ENCODE measurements at places on chromosomes 3 and 15. TPM values are rescaled to one million over a fixed set of nuclear protein-coding genes. Genes with fewer than 3 reads are reported as not detected.

DNA sequence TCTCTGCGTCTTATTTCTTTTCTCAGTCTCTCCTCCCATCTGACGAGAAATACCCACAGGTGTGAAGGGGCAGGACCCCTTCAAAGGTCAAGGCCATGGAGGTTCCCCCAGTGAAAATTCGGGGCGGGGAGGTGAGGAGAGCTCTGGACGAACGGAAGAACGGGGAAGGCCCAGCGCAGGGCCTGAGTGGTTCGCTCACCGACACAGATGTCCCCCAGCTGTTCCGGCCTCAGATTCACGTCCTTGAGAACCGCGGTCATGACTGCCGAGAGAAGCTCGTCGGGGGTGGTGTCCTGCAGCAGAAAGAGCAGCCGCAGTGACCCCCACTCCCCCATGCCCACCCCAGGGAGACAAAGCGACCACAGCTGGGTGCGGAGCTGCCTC lies 542 bp downstream of the ACAA1 start:
- DNase-seq = no peak

GRCh38 chr3:130250982-130251381 lies 94.5 kb upstream of the COL6A5 start:
- DNase-seq = no peak

DNA sequence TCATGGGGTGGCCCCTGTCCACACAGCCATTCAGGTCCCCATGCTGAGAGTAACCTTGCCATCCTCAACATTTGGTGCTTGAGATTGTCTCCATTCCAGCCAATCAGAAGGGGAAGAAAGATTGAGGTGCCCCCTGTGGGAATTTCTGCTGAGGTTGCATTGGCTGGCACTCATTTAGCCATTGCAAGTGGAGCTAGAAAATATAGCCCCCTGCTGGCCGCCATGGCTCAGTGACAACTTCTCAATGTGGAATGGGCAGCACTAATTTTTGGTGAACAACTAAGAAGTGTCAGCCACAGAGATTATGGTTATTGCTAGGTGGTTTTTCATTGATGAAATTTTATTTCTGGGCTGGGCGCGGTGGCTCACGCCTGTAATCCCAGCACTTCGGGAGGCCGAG lies 22.0 kb downstream of the COL6A6 start:
- DNase-seq = peak; percentile 52

GRCh38 chr3:53846134-53846850 lies at the start of the genes CHDH and IL17RB:
TSS of gene CHDH (minus strand) at chr3:53846419. CDS start at chr3:53824008, 22,411 bp downstream.
TSS of gene IL17RB (plus strand) at chr3:53846568. CDS start at chr3:53846589, 21 bp downstream.
- no peak for DNase-seq

The ASB14 gene
- not detected for total RNA-seq

GRCh38 chr15:63244399-63244798 lies 33.0 kb upstream of the APH1B start:
- peak; percentile 83 for DNase-seq

The SLC9A9 gene
- total RNA-seq = 3.9 TPM

GRCh38 chr3:127961124-127961523 lies 46.1 kb downstream of the KBTBD12 start:
- no peak for DNase-seq

DNA sequence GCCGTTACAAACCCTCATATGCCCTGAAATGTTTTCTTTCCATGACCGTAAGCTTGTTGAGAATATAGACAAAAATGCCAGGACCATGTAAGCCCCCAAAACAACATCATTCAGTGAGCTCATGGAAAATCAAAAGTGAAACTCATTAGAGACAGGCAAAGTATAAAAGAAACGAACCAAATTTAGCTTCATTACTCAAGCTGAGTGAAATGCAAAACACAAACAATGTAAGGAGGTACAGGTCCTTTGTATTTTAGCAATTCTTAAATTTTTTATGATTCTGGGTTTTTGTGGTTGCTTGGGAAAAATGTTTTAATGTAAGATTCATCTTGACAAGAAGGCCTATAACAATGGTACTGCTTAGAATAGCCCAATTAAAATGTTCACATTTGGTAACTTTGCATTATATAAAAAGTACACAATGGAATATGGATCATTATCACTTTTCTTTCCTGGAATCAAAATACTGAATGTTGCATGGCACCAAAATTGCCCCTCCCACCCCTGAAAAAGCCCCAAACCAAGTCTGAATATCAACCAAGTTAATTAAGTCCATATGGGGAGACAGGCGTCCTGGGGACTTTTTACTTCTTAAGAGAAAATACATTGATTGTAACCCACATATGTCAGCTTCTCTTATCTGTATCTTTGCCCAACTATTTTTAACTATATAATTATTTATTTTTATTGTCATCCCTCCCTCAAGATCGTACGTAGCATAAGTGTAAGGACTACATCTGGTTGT lies 247.7 kb upstream of the CDIN1 start:
- DNase-seq = no peak

The ATP13A5 gene
- total RNA-seq = not detected

The CCR2 gene
- total RNA-seq = not detected

DNA sequence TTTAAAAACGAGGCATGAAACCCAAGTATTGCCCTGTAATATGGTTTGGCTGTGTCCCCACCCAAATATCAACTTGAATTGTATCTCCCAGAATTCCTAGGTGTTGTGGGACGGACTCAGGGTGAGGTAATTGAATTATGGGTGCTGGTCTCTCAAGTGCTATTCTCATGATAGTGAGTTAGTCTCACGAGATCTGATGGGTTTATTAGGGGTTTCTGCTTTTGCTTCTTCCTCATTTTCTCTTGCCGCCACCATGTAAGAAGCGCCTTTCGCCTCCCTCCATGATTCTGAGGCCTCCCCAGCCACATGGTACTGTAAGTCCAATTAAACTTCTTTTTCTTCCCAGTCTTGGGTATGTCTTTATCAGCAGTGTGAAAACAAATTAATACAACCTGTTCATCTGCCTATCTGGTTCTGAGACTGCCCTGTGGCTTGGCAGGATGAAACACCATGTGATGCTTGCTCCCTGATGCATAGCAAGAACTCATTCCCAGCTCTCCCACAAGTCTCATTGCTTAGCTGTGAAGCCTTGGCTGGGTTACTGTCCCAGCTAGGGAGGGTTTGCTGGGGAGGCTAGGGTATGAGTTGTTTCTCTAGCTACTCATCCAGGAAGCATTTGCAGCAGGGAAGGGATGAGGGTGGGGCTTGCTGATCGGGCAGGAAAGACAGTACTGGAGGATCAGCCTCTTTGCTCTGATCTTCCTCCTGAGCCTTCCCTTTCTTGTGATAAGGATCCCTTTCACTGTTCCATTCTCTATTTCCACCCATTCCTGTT lies 3.7 kb upstream of the SQOR start:
- DNase-seq = no peak

GRCh38 chr15:47955021-47955420 lies 165.8 kb upstream of the SLC24A5 start:
- DNase-seq = no peak

DNA sequence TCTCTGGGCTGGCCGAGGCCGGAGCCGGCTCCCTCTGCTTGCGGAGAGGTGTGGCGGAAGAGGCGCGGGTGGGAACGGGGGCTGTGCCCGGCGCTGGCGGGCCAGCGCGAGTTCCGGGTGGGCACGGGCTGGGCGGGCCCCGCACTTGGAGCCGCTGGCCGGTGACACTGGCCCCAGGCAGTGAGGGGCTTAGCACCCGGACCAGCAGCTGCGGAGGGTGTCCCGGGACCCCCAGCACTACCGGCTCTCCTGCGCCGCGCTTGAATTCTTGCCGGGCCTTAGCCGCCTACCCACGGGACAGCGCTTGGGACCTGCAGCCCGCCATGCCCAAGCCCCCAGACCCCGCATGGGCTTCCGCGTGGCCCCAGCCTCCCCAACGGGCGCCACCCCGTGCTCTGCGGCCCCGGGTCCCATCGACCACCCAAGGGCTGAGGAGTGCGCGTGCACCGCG lies 736.3 kb upstream of the ARRDC4 start:
- no peak for DNase-seq

- DNase-seq = no peak
Observed at GRCh38 chr15:60683156-60683555, 204.2 kb upstream of the ICE2 start.

- DNase-seq = no peak
Observed at GRCh38 chr3:71629289-71629688, 45.8 kb upstream of the FOXP1 start.

- no peak for DNase-seq
Observed at GRCh38 chr15:92821491-92822116, 78.5 kb upstream of the CHD2 start.

DNA sequence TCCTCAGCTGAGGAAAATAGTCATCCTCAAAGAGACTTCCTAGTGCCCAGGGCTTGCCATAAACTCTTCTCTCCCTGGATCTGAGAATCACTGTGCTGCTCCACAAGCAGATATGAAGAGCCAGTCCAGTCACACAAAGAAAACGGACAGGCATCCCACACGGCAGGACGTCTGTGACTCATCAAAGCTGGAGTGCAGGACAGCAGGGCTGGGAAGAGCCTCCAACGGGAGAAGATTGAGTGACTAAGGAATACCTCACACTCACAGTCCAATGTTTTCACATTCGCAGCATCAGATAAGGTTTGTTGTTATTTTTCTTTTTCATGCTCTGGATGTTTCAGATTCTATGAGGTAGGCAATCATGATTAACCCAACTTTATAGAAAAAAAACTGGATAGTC lies 57.8 kb downstream of the NEK10 start:
- DNase-seq = no peak

The ZNF80 gene
- not detected for total RNA-seq

The KLHL18 gene
- total RNA-seq = 23.1 TPM

The GPR160 gene
- total RNA-seq = 1.8 TPM

DNA sequence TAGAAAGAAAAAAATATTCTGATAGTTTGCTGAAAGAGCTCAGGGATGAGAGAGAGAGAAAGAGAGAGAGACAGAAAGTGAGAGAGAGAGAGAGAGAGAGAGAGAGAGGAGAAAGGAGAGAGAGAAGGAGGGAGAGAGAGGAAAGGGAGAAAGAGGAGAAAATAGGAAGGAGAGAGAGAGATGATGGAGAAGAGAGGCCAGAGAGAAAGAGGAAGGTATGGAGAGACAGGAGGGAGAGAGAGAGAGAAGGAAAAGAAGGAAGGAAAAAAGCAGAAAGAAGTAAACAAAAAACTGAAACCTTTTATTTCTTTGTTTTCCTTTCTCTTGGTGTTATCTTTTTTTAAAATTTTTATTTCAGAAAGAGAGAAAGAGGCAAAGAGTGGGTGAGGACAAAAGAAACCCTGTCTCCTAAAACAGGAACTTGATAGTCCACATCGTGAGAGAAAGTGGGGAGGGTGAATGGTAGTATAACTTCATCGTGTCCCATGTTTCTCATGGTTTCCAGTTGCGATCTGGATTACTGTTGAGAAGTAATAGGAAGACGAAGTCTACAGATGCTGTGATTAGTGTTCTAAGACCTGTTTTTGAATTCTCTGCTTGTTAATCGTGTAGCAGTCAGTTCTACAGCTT lies 279.7 kb downstream of the LPP start:
- DNase-seq = no peak

- peak; percentile 62 for DNase-seq
Observed at GRCh38 chr15:55799291-55800212, 56.6 kb upstream of the PRTG start.

GRCh38 chr3:87367736-87368135 lies 91.4 kb upstream of the POU1F1 start:
- no peak for DNase-seq

The TEX55 gene
- not detected for total RNA-seq

The PCOLCE2 gene
- 0.13 TPM for total RNA-seq

The GRIP2 gene
- not detected for total RNA-seq

The FBXL2 gene
- total RNA-seq = 9.8 TPM

DNA sequence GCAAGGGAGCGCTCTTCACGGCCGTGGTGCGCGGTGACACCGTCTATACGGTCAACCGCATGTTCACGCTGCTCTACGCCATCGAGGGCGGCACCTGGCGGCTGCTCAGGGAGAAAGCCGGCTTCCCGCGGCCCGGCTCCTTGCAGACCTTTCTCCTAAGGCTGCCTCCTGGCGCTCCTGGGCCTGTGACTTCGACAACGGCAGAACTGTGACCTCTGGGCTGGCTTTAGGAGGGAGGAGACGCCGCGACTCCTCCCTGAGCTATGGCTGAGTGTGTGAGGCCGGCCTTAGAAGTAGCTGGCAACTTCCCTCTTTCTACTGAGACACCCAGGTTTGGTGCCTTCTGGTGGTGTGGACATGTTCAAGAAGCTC lies 1.4 kb downstream of the KBTBD13 start:
- peak; percentile 23 for DNase-seq

DNA sequence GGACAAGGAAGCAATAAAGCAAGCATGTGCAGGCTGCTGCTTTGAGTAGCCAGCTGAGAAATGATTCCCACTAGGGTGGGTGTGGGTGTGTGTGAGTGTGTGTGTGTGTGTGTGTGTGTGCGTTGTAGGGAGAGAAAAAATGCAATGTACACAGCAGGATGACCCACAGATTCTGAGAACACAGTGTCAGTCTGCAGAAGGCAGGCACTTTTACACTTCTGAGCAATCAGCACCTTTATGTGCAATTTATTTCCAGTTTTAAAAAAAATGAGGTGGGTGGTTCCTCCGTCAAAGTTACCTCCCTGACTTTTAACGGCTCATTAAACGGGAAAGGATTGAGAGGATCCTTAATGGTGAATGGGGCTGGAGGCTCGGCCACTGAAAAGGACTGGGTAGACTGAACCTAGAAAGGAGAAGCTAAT lies 38.5 kb upstream of the LIPC start:
- DNase-seq = no peak

- no peak for DNase-seq
Observed at GRCh38 chr15:75648156-75649000, 666 bp downstream of the SNX33 start.

The CSPG4 gene
- under 0.01 TPM for total RNA-seq

The IMPG2 gene
- 0.26 TPM for total RNA-seq
